ENCODE measurements at places on chromosomes 12 and 14. TPM values are rescaled to one million over a fixed set of nuclear protein-coding genes. Genes with fewer than 3 reads are reported as not detected.

GRCh38 chr14:35858521-35859209 is 32.5 kb downstream of the BRMS1L start:
- peak; percentile 12 for DNase-seq

Gene GPX2
- total RNA-seq, result not detected

DNA sequence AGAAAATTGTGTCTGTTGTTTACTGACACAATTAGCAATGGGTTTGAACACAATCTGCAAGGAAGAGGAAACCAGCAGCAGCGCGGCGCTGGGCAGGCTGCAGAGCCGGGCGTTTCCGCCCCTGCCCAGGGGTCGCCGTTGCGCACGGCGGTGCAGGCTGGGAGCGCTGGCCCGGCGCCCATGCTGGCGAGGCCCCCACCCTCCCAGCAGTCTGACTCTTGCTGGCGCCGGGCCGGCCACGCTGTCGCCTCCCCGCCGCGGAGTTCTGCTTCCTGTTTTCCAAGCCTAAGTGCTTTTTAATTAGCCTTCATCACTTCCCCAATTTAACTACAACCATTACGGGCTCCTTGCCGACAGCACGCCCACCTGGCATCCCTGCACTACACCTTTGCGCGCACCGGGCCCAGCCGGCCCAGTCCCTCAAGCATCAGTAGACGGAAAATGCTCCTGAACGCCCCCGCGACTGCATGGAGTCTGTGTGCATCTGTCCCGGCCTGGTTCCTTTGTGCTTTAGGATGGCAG is 212.1 kb downstream of the GXYLT1 start:
- peak; percentile 46 for DNase-seq

Gene SLCO1B3
- not detected for total RNA-seq

GRCh38 chr12:106519607-106520021 is 63.2 kb upstream of the RFX4 start:
- peak; percentile 28 for DNase-seq

DNA sequence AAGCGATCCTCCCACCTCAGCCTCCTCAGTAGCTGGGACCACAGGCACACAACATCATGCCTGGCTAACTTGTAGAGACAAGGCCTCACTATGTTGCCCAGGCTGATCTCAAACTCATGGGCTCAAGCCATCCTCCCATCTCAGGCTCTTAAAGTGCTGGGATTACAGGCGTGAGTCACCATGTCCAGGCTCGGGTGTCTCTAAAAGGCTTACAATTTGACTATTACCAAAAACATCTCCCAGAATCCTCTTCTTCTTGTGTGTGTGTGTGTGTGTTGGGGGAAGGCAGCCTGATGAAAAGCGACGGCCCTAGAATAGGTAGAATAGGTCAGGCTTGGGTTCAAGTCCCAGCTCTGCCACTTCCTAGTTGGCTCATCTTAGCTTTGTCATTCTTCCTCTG is 16.8 kb downstream of the MSI1 start:
- DNase-seq, result peak; percentile 29

Data from fibroblast of lung (primary cell).